Activated CD4-positive, alpha-beta T cell treated with anti-CD3 and anti-CD28 coated beads for 36 hours (primary cell): ENCODE measurements at places on chromosomes 11 and 22. TPM values are rescaled to one million over a fixed set of nuclear protein-coding genes. Genes with fewer than 3 reads are reported as not detected.

The DYNC2H1 gene
- 1.9 TPM for total RNA-seq

GRCh38 chr11:63613517-63614135 lies 607 bp downstream of the PLAAT3 start:
- DNase-seq = peak; percentile 63

DNA sequence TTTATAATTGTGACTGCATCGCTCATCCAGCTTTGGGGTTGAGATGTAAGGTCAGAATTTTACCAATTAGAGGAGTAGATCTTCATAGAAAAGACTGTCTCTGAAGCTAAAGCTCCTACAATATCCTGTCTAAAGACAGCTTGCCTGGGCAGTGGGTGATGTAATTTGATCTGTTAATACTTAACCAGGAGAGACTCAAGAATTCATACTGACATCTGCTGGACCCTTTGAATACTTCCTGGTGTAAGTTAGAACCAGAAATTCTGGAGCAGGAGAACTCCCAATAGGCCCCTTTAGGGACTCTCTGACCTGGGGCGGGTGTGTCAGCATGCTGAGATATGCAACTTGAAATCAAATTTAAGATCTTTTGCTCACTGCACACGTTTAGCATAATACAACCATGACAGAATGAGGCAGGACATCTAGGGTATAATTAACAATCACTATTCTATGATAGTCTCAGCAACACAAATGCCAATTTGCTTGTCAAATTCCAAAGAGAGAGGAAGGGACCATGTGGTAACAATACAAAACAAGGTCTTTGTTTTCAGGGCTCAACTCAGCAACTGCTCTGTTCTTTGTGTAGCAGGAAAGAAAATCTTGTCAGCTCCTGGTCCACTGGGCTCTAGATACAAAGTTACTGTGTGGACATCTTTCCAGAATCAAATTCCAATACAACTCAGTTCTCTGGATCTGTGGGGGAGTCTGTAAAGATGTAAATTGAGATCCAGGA lies 143.9 kb downstream of the INSC start:
- no peak for DNase-seq

The LUZP2 gene
- not detected for total RNA-seq

DNA sequence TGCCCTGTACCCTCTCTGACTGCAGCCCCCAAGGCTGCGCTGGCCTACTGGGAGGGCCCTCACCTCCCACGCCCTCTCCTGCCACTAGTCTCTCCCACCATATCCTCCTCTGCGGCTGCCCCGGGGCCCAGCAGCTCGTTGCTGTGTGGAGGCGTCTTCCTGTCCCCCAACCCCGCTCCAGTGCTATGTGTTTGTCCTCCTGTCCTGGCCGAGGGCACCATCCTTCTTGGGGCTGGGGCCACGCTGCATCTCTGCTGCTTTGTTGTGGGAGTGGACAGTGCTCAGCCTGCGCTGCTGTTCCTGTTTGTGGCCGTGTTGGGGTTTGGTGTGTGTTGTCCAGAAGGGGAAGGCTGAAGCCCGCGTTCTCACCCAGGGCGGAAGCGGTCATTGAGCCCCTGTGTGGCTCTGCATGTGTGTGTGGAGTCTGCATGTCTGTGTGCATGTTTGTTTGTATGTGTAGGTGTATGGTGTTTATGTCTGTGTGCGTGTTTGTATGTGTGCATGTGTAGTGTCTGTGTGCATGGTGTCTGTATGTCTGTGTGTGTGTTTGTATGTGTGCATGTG lies 15.7 kb downstream of the TPCN2 start:
- no peak for DNase-seq

DNA sequence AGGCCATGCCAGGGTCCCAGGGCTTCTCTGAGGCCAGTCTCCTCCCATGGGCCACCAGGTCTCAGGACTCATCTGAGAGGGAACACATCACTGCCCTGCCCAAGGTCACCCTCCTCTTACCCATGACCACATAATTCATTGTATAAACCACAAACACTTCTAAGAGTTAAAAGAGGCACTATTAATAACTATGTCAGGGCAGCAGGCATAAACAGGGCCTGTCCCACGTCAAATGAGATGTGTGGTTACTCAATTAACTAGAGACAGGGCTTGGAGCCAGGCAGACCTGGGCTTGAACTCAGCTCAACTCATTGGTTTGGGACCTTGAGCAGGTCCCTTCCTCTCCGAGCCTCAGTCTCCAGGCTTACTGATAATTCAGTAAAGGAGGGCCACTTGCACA lies 33.1 kb downstream of the ARAP1 start:
- no peak for DNase-seq

GRCh38 chr11:102230186-102230585 lies 87.1 kb upstream of the BIRC3 start:
- no peak for DNase-seq

- no peak for DNase-seq
Measured at GRCh38 chr11:1351278-1351937, 38.3 kb upstream of the BRSK2 start.

DNA sequence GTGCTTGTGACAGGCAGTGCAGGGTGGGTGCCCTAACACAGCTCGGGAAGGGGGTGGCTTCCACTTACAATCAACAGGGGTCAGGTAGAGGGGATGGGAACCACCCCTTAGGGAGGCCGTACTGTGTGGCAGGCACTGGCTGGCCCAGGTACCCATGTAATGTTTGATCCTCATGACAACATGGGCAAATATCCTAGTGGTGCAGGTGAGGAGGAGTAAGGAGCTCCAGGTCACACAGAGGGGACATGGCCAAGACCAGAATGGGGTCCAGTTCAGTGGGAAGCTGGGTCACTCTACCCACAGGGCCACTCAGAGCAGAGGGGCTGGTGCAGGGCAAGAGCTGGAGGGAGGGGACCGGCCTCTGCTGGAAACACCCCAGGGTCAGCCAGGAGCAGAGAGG lies 3.1 kb downstream of the APOL4 start:
- no peak for DNase-seq

GRCh38 chr22:36332623-36333332 lies 55.0 kb downstream of the MYH9 start:
- peak; percentile 83 for DNase-seq

DNA sequence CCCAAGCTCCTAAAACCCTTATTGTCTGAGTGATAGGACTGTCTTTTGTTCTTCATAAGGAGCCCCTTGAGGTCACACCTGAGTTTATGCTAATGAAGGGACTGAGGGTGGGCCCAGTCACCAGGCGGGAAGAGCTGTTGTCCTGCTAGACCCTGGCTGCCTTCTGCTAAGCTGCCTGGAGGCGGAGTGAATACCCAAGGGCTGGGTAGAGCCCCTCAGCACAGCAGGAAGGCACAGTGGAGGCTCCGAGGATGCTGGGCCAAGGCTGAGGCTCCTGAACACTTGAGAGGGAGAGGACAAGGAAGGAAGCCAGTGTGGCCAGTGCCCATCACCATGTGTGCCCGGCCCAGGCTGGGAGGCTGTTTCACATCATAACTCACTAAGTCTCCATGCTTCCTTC lies 4.8 kb upstream of the PHF21B start:
- DNase-seq = no peak

DNA sequence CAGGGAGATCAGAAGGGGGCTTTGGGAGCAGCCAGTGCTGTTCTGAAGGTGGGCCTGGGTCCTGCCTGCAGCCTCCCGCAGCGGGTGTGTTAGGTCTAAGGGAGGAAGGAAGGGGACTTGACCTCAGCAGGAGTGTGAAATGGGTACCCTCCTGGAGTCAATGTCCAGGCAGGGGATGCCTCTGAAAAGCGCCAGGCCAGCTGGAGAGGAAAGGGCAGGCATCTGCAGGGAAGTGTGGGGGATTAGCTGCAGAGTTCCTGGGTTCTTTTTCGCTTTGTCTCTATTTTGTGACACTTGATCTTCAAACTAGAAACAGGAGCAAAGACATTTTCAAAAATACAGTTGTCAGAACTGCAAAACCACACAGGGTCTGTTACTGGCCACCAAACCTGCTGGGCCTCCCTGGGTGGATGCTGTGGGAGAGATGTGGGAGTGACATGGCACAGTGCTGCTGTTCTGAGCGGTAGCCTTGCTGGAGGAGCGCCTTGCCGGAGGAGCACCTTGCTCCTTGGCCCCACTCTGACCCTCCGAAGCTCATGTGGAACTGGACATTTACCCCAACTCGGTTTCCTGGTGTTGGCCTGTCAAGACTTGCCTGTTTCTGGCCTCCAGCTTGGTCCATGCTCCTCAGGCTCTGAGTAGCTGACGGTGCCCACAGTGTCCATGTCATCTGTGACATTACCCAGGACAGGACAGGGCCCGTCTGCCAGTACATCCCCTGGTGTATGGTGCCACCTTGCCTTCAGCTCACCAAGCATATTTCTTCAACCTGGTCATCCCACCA lies 25.9 kb downstream of the MED15 start:
- DNase-seq = no peak

DNA sequence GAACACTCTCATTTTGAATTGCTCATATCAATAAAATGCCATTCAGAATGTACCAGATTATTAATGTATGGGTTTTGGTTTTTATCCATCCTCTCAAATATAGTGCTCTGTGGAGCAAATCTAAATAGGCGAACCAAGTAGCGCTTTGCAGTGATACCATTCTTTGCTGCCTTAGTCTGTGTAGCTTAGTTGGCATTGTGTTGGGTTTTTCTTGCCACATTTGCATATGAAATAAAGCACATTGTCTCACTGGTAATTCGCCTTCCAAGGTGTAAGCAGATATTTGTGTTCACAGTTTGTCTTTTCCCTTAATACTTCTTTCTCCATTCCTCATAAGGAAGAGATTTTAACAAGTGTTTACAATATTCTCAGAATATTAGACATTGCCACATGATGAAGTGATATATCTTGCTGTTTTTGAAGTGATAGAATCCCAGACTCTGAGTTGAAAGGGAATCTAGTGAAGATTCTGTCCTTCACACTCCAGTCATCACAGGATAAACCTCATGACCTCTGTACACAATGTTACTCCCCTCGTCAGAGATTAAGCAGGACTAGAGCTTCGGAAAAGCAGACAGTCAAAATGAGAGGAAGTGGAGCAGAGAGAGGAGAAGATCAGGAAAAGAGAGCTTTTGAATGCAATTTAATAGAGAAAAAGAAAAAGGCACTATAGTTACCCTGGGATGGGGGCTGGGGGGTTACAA lies 16.5 kb downstream of the C11orf91 start:
- no peak for DNase-seq

- DNase-seq = no peak
Measured at GRCh38 chr22:20466659-20467379, 28.8 kb downstream of the KLHL22 start.

DNA sequence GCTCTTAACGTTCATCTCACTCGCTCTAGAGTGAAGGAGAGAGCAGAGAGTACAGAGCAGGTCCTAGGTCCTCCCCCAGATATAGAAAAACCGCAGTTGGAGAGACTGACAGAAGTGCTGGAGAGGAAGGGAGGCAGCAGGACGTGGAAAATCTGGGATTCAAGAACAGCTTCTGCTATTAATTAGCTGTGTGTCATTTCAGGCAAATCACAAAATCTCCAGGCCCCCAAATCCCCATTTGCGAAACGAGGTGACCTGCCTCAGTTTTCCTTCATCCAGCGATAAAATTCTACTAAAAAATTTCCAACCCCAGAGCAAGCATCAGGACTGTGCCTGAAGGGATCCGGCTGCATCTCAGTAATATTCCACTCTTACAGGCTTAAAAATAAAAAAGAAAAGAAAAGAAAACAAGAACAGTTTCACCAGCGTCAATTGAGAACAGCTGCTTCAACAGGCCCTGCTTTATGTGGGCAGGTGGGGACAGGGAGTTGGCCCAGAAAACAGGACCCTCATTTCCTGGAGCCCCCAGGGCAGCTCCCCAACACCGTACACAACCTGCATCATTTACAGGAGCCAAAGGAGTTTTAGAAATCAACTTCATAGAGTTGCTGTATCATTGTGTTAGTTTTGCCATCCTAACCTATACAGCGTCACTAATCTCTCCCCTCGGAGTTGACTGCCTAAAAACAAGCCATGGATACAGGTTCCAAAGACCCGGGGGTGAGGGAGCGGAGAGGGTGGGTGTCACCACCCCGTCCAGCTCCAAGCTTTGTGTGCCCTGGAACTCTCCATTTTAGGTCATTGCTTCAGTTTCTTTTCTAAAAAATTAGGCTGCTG lies 2.3 kb upstream of the MALAT1 start:
- DNase-seq = peak; percentile 45
